ENCODE measurements at places on chromosomes 6 and 20. TPM values are rescaled to one million over a fixed set of nuclear protein-coding genes. Genes with fewer than 3 reads are reported as not detected.

The C6orf58 gene
- not detected for polyA plus RNA-seq

The KCNQ5 gene
- polyA plus RNA-seq = 0.02 TPM

The GNAS gene
- 321 TPM for polyA plus RNA-seq

The HLA-DPA1 gene
- polyA plus RNA-seq = 12.0 TPM

The DDX27 gene
- polyA plus RNA-seq = 8.8 TPM

The MATN4 gene
- 0.05 TPM for polyA plus RNA-seq

The MEA1 gene
- polyA plus RNA-seq = 50.3 TPM

The RAET1G gene
- polyA plus RNA-seq = not detected

The HRH3 gene
- polyA plus RNA-seq = not detected

The FAXC gene
- 0.14 TPM for polyA plus RNA-seq

The EDEM2 gene
- 22.2 TPM for polyA plus RNA-seq

The MYCT1 gene
- 3.6 TPM for polyA plus RNA-seq

The RAMACL gene
- 0.22 TPM for polyA plus RNA-seq

The HLA-DQB1 gene
- polyA plus RNA-seq = 2.4 TPM

The HMGCLL1 gene
- polyA plus RNA-seq = 0.24 TPM

The SYCP2L gene
- not detected for polyA plus RNA-seq

The ITCH gene
- polyA plus RNA-seq = 19.6 TPM

The IBTK gene
- polyA plus RNA-seq = 19.8 TPM

The FAM209B gene
- polyA plus RNA-seq = 0.38 TPM

The CCDC28A gene
- polyA plus RNA-seq = 18.7 TPM

The IL17F gene
- not detected for polyA plus RNA-seq

The CRYBG1 gene
- 3.4 TPM for polyA plus RNA-seq

The IMPG1 gene
- polyA plus RNA-seq = not detected

The LIN28B gene
- polyA plus RNA-seq = not detected

The GPX5 gene
- polyA plus RNA-seq = not detected

The ELOVL5 gene
- 22.1 TPM for polyA plus RNA-seq

The GCNT2 gene
- polyA plus RNA-seq = 4.1 TPM

All from liver (tissue), 10 donors.